OCI-LY7 (cell line): ENCODE measurements at places on chromosomes 11 and 22. TPM values are rescaled to one million over a fixed set of nuclear protein-coding genes. Genes with fewer than 3 reads are reported as not detected.

Gene MOGAT2
- total RNA-seq, result not detected in 2 replicates

DNA sequence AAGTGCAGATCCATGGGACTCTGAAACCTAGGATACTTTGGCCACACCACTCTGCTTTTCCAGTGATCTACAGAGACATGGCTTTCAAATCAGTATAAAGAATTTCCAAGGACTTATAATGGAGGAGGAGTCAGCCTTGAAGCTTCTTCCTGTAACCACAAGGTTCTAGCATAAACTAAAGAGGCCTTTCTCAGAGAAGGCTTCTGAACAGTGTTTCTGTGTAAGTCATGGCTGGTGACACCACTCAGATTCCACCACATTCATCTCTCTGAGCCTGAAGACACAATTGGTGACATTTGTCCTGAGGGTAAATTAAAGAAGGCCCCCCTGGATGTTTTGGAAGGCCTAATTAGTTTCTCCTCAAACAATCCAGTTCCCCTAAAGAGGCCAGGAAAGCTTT is 29.0 kb upstream of the ADORA2A start:
- DNase-seq, result peak; percentile 25

Gene YAP1
- 0.11 TPM in 1 of 2 replicates, not detected in the other for total RNA-seq

Gene TPBGL
- not detected in 2 replicates for total RNA-seq

Gene TYMP
- 3.8 and 4.0 TPM in 2 replicates for total RNA-seq

- no peak for DNase-seq
Measured at GRCh38 chr22:50007057-50007511, 5.5 kb downstream of the IL17REL start.

DNA sequence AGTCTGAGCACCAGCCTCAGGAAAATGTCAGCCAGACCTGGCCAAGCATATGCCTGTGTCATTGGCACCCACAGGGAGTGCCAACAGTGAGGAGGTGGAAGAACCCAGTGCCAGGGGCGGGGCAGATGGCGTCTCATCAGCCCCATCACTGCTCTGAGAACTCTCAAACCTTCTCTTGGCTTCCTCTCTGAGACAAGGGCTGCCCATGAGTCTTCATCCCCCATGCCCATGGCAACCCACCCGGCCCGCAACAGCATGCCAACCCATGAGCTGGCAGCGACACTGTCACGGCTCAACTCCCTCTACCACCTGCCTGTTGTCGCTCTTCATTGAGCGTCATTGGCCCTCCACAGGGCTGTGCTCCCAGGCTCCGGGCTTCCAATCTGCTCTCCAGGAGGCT is 340.5 kb downstream of the BUD13 start:
- DNase-seq, result no peak

- peak; percentile 37 for DNase-seq
Measured at GRCh38 chr22:22825213-22825593, 62.4 kb upstream of the IGLL5 start.

Gene GLYAT
- not detected in 2 replicates for total RNA-seq

Gene KCNK7
- 0.68 and 1.6 TPM in 2 replicates for total RNA-seq

DNA sequence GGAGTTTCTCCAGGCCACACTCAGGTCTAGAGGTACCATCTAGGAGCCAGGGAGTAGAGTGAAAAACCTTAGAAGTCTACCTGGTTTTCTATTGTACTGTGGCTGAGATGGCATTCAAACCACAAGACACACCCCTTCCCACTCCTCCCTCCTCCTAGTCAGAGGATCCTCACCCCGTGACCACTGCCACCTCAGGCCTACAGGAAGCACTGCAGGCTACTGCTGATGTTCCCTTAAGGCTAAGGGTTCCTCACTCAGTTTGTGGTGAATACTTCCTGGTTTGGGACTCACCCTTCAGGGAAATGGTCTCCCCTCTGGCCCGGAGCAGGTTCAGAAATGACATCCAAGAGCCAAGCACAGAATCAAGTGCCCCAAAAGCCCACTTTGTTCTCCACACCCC is 1293.9 kb downstream of the JRKL start:
- DNase-seq, result no peak

DNA sequence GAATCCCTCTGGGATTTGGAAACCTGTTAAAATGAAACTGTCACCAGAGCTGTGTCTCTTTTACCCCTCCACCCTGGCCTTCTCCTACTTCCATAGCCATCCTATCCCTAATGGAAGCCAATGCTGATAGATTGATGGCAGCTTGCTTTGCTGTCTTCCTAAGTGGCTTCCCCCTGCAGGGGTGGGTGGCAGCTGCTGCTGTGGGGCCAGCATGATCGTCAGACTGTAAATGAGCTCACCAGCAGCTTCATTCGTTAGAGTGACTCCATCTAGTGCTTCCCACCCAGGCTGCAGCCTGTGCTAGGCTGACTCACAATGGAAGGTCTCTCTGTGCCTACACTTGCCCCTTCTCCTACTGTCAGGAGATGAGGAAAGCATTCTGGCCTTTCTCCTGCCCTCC is 311.0 kb downstream of the BUD13 start:
- DNase-seq, result no peak

DNA sequence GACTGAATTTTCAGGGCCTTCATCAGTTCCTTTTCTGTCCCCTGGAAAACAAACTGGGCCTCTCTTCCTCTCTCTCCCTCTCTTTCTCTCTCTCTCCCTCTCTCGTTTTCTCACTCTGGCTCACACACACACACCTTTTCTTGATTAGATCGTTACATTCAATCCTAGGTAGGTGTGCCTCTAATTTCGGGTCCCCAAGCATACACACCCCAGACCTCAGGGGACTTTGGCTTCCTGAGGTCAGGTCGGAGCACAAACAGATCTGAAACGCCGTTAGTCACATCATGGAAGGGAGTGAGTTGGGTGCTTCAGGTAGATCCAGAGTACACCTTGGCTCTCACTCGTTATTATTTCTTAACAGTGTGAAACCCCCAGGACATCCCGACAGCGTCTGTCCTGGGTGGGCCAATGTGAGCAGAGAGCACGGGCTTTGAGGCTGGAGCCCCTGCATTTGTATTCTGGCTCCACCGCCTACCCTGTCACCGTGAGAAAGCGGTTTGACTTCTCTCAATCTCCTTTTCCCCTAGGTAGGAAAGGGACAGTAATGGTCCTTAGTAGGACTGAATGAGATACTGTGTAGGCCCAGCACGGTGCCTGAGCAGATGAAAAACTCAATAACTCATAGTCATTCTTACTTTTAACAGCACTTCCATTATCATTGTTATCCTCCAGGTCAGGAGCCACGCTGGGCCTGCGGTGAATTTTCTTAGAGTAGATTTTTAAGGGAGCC is 37.3 kb upstream of the POU2AF1 start:
- peak; percentile 50 for DNase-seq

GRCh38 chr11:47991266-47991830 is 11.0 kb downstream of the PTPRJ start:
- DNase-seq, result peak; percentile 57

DNA sequence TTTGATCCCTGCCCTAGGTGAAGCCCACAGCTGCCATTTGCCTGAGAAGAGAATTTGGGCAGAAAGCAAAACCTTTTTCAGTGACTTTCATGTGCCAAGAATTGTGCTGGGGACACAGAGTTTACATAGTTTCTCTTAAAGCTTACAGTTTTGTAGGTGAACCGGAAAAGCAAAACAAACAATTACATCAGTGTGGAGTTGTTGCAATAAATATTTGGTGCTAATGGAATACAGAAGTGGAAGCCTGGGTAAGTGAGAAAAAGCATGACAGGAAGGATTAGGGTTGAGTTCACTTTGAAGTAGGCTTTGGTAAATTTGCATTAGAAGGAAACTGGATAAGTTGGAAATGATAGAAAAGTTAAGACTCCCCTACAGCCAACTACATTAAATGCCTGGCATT is 82.7 kb downstream of the RASSF10 start:
- DNase-seq, result no peak

GRCh38 chr22:46538814-46539160 is 1.4 kb upstream of the CELSR1 start:
- DNase-seq, result no peak

GRCh38 chr11:8207080-8208000 is 38.5 kb upstream of the RIC3 start:
- DNase-seq, result no peak

GRCh38 chr11:83813296-83813695 is 527.1 kb upstream of the CCDC90B start:
- no peak for DNase-seq

- no peak for DNase-seq
Measured at GRCh38 chr11:134144744-134145143, 75.9 kb downstream of the JAM3 start.

Gene LGALS12
- total RNA-seq, result not detected in 2 replicates

GRCh38 chr11:9941991-9942390 is 278.1 kb downstream of the SWAP70 start:
- DNase-seq, result no peak

- no peak for DNase-seq
Measured at GRCh38 chr11:34721646-34722045, 100.8 kb downstream of the EHF start.

DNA sequence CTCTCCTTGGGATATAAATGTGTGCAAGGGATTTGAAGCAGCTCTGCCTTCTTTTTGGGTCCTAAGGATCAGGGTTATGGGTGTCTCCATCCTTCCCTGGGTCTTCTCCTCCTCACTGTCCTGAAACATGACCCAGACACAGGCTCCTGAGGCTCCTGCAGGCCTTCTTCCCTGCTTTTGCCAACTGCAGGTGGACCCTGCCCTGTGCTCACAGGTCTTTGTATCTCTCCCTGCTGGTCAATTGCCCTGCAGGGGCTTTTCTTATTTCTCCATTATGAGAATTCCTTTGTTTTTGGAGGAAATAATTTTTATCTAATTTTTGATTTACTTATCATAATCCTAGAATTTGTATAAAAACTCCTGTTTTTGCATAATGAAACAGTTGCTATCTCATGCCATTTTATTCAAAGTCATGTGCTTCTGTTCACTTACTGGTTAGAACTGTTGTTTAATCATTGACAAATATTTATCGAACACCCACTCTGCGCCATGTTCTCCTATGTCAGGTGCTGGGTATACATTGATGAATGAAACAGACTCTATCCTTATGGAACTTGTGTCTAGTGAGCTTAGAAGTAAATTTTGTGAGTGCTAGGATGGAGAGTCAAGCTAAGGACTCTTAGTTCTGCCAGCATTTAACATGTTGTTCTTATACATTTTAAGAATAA is 89.7 kb upstream of the TOP3B start:
- no peak for DNase-seq

DNA sequence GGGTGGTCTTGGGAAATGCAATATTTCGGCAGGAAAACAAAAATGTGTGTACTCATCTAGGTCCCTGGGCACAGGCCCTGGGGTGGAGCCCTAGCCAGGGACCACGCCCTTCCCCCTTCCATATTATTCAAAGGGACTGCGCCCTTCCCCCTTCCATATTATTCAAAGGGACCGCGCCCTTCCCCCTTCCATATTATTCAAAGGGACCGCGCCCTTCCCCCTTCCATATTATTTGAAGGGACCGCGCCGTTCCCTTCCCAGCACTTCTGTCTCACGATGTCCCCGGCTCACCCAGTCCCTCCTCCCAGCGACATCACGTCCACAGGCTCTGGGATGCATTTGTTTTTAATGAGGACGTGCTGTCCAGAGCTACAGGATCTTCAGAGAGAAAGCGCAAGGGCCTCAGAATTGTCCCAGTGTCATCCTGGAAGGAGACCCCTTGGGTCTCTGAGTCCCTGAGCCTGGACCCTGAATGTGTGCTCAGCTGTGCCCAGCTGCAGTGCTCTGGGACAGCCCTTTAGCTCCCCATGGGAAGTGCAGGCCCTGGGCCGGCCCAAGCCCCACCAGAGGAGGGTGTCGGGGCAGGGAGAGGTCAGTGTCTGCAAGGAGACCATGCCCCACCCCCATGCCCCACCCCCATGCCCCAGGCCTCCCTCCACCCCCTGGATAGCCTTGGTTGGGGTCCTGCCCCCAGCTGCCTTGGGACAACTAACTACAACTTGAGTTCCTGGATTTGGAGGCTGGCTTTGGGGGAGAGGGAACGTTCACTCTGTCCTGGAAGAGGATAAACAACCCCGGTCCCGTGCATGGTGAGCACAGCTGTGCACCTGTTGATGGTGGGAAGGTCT is 810.0 kb downstream of the BRD1 start:
- DNase-seq, result no peak

Gene BDNF
- not detected in 2 replicates for total RNA-seq

GRCh38 chr11:115134926-115135325 is 369.3 kb downstream of the CADM1 start:
- DNase-seq, result no peak

Gene RIN1
- 2.9 and 3.7 TPM in 2 replicates for total RNA-seq

DNA sequence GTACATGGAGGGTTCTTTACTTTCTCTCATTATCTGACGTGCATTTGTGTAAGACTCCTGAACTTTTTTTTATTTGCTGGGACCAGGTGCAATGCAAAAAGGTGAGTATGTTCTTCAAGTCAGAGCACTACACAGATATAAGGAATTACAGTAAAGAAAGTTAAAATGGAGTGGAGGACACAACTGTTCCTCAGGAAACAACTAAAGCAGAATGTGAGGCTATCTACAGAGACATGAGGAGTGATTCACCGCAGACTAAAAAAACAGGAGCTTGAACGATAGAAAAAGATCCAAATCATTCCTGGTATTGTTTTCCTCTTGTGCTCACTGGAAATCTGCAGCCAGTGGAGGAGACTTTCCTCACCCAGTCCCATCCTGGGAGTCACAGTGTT is 106.2 kb downstream of the ABTB2 start:
- DNase-seq, result no peak

DNA sequence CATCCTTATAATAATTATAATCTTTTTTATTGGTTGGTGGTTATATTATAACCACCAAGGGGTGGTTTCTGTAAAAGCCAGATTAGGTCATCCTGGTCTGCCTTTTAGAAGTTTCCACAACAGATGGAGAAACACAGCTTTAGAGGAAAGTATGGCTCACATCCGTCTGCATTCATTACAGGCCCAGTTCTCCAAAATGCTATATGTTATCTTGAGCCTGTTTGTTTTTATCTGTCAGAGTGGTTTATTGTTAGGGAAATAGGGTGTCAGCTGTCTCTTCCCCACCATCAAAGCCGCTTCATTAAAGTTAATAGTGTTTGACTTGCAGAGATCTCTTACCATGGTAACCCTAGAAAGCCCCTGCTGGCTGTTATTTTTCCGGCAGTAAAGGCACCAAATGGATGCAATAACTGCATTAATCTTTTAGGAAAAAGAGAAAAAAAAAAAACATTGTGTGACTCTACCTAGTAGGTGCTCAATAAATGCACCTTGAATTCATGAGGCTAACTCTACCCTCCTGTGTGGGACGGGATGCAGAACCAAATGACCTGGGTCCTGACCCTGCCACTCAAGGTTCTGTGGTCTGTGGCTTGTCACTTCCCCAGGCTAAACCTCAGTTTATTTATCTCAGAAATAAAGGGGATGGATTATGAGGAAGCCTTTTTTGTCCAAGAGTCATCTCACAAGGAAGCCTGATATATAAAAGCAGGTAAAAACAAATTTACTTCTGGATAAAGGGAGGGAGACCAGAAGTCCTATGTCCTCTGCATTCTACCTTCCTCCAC is 118.3 kb downstream of the WT1 start:
- no peak for DNase-seq

- DNase-seq, result no peak
Measured at GRCh38 chr11:70790671-70791300, 392.5 kb downstream of the CTTN start.

- no peak for DNase-seq
Measured at GRCh38 chr11:94142308-94143281, 14.0 kb downstream of the PANX1 start.

- DNase-seq, result no peak
Measured at GRCh38 chr11:70882716-70883085, 369.7 kb downstream of the SHANK2 start.
